ENCODE measurements at places on chromosomes 13 and 19. TPM values are rescaled to one million over a fixed set of nuclear protein-coding genes. Genes with fewer than 3 reads are reported as not detected.

DNA sequence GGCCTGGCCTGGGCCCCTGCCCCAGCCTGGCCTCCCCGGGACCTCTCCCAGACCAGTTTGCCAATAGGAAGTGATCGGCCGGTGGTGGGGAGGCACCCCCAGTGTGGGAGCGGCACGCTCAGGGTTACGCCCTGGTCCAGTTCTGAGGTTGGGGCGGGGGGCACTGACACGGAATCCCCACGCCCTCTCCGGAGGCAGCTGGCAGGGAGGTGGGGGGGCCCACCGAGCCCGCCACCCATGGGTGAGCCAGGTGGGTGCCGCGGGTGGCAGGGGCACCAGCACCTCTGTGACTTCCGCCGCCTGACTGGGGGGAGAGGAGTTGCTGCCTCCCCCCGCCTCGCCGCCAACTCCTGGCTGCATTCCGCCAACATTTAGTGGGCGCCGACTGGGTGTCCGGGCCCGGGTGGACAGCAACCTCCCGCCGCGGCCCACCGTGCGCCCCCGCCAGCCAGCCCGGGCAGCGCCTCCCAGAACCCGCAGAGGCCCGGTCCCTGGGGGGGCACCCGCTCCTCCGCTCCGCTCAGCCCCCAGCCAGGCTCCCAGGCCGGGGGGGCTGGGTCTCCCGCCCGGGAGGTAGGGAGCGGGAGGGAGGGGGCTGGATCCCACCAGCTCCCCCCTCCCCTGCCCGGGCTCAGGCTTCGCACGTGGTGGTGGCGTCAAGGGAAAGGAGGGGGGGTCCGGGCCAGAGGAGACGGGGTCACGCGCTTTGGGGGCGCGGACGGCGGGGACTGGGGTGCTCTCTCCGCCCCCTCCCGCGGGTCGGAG, 2.0 kb downstream of the ZBTB7A start:
- peak overlapping the region; percentile 80 for H3K27ac ChIP-seq
- no peak for ATAC-seq
- H3K4me3 ChIP-seq: peak overlapping the region; percentile 82
- peaks cover 21% of the 10 kb centered on the region for H3K36me3 ChIP-seq
- peaks cover 4% of the 10 kb centered on the region for H3K4me1 ChIP-seq
- H3K27me3 ChIP-seq: no peaks in the 10 kb centered on the region

GRCh38 chr13:75705395-75705794, 69.3 kb downstream of the LMO7 start:
- H3K4me1 ChIP-seq: no peaks in the 10 kb centered on the region
- H3K27ac ChIP-seq: peak overlapping the region; percentile 66
- ATAC-seq: peak; percentile 98
- H3K36me3 ChIP-seq: no peaks in the 10 kb centered on the region
- H3K4me3 ChIP-seq: peak overlapping the region; percentile 36
- H3K27me3 ChIP-seq: no peaks in the 10 kb centered on the region

- peaks cover 34% of the 10 kb centered on the region for H3K4me1 ChIP-seq
- H3K36me3 ChIP-seq: peaks cover 9% of the 10 kb centered on the region
- peak; percentile 54 for ATAC-seq
- no peak overlapping the region for H3K4me3 ChIP-seq
- H3K27ac ChIP-seq: no peak overlapping the region
These were observed 5.6 kb downstream of the GFY start for GRCh38 chr19:49430678-49431329.

DNA sequence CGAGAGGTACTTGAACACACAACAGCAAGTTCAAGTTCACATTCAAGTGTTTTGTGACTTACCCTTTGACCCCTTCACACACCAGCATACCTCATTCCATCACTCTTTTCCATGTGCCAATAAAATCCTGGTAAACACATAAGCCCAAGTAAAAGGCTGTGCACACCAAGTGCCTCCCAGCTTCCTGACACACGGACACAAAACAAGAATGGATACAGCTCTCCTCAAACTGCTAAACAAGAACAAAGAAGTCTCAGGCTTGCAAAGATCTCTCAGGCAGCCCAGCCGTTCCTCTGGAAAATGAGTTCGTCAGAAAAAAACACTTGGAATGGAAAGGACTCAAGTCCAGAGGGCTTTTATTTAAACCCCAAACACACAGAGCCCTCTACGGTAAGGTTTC, 83.7 kb downstream of the NUFIP1 start:
- H3K27me3 ChIP-seq: peaks cover 16% of the 10 kb centered on the region
- no peak overlapping the region for H3K27ac ChIP-seq
- ATAC-seq: no peak
- no peaks in the 10 kb centered on the region for H3K4me1 ChIP-seq

GRCh38 chr13:61413572-61414535, 1.8 kb downstream of the PCDH20 start:
- H3K27me3 ChIP-seq: peaks cover 36% of the 10 kb centered on the region
- H3K36me3 ChIP-seq: no peaks in the 10 kb centered on the region
- no peak overlapping the region for H3K27ac ChIP-seq
- ATAC-seq: no peak
- H3K4me3 ChIP-seq: no peak overlapping the region
- no peaks in the 10 kb centered on the region for H3K4me1 ChIP-seq

DNA sequence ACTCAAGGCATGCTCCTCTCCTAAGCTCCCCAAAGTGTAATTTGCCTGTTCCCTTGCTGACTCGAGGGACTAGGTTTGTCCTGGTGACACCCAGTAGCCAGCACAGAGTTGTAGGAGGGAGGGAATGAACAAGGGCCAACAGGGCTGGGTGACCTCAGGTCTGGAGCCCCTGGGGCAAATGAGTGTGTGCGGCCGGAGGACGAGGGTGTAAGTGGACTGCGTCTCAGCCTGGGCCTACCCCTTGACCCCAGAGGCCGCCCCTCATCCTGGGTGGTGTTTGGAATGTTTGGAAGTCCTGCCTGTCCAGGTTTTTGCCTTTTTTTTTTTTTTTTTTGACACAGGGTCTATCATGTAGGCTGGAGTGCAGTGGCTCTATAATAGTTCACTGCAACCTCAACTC, 1.3 kb upstream of the ZNF653 start:
- no peaks in the 10 kb centered on the region for H3K27me3 ChIP-seq
- peaks cover 7% of the 10 kb centered on the region for H3K4me1 ChIP-seq
- peaks cover 41% of the 10 kb centered on the region for H3K36me3 ChIP-seq
- peak overlapping the region; percentile 96 for H3K27ac ChIP-seq

DNA sequence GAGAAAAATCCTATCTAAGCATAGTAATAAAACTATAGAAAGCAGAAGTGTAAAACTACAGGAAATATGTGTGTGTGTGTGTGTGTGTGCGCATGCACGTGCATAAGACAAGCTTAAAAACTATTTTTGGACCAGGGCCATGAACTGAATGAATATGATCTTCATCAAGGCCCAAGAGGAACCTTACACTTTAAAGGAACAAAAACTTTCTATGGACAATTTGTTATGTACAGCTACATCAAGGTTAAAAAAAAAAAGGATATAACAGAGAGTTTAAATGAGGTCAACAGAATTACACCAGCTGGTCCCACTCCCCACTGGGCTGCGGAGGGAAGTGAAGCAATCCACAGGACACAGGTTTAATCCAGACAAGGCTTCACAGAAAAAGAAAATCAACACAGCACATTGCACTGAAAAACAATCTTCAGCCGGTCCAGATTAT, 151.1 kb downstream of the LHFPL6 start:
- ATAC-seq: no peak
- no peaks in the 10 kb centered on the region for H3K4me1 ChIP-seq
- H3K27me3 ChIP-seq: peaks cover 11% of the 10 kb centered on the region
- no peaks in the 10 kb centered on the region for H3K36me3 ChIP-seq

DNA sequence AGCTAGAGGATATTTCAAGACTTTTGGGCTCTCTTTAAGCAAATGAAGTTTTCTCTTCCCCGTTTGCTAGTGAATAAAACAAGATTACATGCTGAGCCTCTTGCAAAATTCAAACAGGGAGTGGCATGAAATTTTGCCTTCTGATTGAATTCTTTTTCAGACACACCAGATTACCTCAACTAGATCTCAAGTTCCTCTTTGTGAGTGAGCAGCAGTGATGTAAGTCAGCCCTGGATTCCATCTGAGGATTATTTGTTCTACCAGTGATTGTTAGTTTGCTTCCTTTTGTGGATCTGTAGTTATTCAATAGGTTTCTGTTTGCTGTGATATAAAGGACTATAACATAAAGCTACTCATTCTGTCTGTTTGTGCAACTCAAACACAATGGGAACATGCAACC, 407.7 kb downstream of the LMO7 start:
- no peak overlapping the region for H3K4me3 ChIP-seq
- no peaks in the 10 kb centered on the region for H3K4me1 ChIP-seq
- no peak for ATAC-seq
- no peak overlapping the region for H3K27ac ChIP-seq
- no peaks in the 10 kb centered on the region for H3K36me3 ChIP-seq

DNA sequence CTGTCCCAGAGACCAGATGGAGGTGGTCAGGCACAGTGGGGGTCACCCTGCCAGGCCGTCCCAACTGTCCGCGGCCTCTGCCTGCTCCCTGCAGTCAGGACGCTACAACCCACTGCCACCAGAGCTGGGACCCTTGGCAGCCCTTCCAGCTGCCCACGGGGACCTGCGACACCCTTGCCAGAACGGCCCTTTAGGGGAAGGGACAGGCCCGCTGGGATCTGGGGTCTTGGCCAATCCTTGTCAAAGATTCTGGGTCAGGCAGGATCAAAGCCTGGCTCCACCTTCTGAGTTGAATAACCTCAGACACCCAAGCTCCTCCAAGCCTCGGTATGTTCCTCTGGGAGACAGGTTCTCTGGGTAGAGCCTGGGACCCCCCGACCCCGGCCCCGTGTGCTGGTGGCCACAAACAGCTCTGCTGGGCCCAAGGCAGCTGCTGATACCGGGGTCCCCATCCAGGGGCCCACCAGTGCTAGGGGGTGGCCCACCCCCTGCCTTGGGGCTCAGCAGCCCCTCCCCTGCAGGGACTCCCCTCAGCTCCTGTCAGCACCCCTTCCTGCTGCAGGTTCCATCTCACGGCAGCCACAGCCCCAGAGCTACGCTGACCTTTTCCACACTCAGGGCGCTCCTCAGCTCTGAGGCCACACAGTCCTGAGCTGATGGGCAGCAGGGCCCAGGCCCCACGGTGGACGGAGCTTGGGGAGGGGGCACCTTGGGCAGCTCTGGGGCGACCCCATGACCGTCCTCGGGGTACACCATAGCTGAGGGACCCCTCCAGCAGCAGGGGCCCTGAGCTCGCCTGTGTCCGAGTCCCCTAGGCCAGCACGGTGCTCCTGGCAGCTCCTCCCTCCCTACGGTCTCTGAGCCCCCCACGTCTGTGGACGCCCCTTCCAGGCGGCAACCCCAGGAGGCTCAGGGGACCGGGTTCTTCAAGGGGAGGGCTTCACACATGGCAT, 18.4 kb downstream of the SBNO2 start:
- no peaks in the 10 kb centered on the region for H3K27me3 ChIP-seq
- H3K27ac ChIP-seq: no peak overlapping the region
- no peak for ATAC-seq
- no peaks in the 10 kb centered on the region for H3K4me1 ChIP-seq
- peaks cover 11% of the 10 kb centered on the region for H3K36me3 ChIP-seq
- no peak overlapping the region for H3K4me3 ChIP-seq

Gene CLC
- not detected for total RNA-seq

- H3K27ac ChIP-seq: no peak overlapping the region
- ATAC-seq: no peak
- no peaks in the 10 kb centered on the region for H3K27me3 ChIP-seq
- H3K4me3 ChIP-seq: no peak overlapping the region
- H3K4me1 ChIP-seq: no peaks in the 10 kb centered on the region
- no peaks in the 10 kb centered on the region for H3K36me3 ChIP-seq
These were observed 68.2 kb downstream of the LMO7 start for GRCh38 chr13:75704194-75704926.
